GM23338 (cell line): ENCODE measurements at places on chromosomes 5 and 9. TPM values are rescaled to one million over a fixed set of nuclear protein-coding genes. Genes with fewer than 3 reads are reported as not detected.
A peak's percentile ranks its signal among the peaks of the same experiment; 100 is the strongest.

Gene SHLD3
- polyA plus RNA-seq, result 4.8 and 7.0 TPM in 2 replicates

DNA sequence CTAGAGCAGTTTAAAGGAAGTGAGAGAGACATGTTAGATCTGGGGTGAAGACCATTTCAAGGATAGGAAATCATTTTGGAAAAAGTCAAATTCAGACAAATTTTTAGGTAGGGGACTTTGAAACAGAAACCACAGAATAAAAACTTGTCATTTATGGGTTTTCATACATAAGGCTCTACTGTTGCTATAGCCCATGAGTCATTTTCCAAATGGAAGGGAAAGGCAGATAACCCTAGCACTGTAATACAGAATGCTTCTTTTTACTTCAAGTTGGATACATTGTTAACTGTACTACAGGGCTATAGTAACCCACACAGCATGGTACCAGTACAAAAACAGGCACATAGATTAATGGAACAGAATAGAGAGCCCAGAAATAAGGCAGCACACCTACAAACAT is 455.4 kb downstream of the EBF1 start:
- no peak for DNase-seq
- no peaks in the 10 kb centered on the region for H3K36me3 ChIP-seq
- H3K27ac ChIP-seq, result no peak overlapping the region

DNA sequence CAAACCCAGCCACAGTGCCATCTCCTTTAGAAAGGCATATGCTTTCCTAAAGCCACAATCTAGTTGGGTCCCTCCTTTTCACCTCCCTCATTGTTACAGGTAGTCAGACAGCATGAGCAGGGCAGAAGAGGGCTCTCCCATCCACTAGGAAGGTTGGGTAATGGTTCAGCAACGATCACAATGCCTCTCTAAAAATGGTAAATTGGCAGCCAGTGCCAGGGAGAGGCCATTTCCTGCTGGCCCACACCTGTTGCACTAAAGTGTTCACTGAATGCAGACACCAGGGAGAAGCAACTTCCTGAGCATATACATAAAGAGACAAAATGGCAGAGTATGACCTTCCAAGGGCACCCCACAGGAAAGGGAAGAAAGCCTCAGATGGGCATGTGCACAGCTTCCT is 31.3 kb upstream of the DAP start:
- H3K27me3 ChIP-seq, result no peaks in the 10 kb centered on the region
- no peak overlapping the region for H3K27ac ChIP-seq
- H3K4me3 ChIP-seq, result no peak overlapping the region
- DNase-seq, result no peak
- H3K4me1 ChIP-seq, result no peaks in the 10 kb centered on the region

DNA sequence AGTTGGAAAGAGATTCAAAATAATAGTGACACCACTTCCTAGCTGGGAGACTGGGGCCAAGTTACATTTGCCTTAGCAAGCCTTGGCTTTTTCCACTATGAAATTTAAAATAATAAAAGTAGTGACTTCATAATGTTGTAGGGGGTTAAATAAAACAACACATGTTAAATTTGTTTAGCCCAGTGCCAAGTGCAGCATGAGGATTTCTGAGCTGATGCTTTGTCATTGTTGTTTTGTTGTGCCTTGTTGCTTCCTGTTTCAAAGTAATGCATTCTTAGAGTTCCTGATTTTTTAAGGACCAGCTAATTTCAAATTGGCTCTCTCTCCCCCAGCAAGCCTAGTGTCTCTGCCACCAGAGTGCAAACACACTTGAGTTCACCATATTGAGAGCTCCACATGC is 270.7 kb upstream of the PAPPA start:
- no peaks in the 10 kb centered on the region for H3K27me3 ChIP-seq
- no peak overlapping the region for H3K4me3 ChIP-seq
- peaks cover 10% of the 10 kb centered on the region for H3K4me1 ChIP-seq
- H3K27ac ChIP-seq, result no peak overlapping the region

Gene NR5A1
- polyA plus RNA-seq, result not detected in 2 replicates

GRCh38 chr5:102595332-102595731 is 96.5 kb upstream of the SLCO6A1 start:
- H3K27me3 ChIP-seq, result no peaks in the 10 kb centered on the region
- no peak for DNase-seq
- peaks cover 4% of the 10 kb centered on the region; the same call in 1 of the 2 replicates for H3K4me1 ChIP-seq
- 0 out of 2 replicates have a peak, but pooled peaks cover 5% of the 10 kb centered on the region for H3K36me3 ChIP-seq
- H3K27ac ChIP-seq, result no peak overlapping the region
- H3K4me3 ChIP-seq, result no peak overlapping the region

DNA sequence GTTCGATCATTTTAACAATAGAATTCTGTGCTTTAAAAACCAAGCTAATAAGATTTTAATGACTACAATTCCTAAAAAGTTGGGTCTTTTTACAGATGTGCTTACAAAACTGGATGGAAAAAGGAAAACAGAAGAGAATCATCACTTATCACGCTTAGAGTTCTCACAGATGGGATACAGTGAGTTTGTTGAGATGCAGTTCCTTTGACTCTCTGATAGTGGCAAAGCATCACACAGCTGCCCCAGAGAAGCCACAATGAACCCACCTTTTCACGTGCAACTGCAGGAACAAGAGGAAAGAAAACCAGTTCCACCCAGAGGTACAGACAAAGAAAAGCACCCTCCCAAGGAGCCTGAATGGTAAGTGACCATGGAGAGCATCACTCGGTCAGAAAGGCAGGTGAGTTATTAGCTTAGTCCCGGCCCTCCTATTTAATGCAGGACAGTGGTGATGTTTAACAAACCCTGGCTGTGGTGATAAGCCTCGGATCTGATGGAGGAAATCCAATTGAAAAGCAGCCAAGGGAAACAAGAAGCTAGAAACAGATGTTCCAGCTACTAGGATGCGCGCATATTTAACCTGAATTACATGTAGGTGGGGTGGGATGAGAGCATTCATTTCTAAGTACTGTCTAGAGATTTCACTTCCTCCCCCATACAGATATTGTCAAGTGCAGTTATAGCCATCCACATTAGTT is 167.7 kb downstream of the TARS1 start:
- DNase-seq, result peak; percentile 42
- H3K4me3 ChIP-seq, result no peak overlapping the region
- no peak overlapping the region for H3K27ac ChIP-seq
- H3K27me3 ChIP-seq, result no peaks in the 10 kb centered on the region
- no peaks in the 10 kb centered on the region for H3K4me1 ChIP-seq
- no peaks in the 10 kb centered on the region for H3K36me3 ChIP-seq

GRCh38 chr9:6929441-6930215 is 171.9 kb downstream of the KDM4C start:
- H3K27me3 ChIP-seq, result no peaks in the 10 kb centered on the region
- no peaks in the 10 kb centered on the region for H3K36me3 ChIP-seq
- H3K27ac ChIP-seq, result no peak overlapping the region
- no peak overlapping the region for H3K4me3 ChIP-seq

DNA sequence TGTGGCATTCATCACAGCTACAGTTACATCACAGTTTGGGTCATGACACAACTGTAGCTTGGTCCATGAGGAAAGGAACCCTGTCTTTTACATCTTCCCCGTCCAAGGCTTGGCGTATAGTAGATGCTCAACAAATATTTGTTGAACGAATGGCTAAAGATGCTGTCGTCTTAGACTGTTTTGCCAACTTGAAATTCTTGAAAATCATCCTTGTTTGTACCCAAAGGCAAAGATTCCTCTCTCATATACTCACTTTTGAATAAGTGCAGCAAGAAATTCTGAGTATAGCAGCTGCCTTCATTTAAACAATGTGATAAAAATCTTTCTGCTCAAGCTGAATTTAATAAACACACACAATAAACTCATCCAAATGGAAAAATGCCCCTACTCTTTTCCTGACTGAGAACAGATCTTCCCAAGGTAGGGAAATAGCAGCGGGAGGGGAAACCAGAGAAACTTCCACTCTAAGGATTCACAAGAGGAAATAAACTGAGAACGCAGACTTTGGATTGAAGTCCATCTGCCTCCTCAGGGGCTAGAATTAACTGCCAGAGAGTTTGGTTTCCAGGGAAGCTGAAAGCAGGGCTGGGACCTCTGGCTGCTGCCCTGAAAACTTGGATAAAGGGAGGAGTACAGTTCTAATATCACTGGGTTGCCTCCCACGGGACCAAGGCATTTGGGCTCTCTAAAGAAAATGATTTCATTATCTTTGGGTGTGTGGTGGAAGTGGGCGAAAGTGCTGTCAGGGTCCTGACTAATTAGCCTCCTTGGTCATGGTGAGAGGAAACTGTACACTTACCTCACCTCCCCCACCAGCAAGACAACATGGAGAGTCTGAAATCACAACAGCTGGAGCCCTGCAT is 99.1 kb downstream of the DPYSL3 start:
- H3K27me3 ChIP-seq, result no peaks in the 10 kb centered on the region
- no peak for DNase-seq
- H3K36me3 ChIP-seq, result peaks cover 95% of the 10 kb centered on the region
- no peak overlapping the region for H3K4me3 ChIP-seq
- H3K4me1 ChIP-seq, result no peaks in the 10 kb centered on the region

Gene CHSY3
- 0.44 and 0.49 TPM in 2 replicates for polyA plus RNA-seq

Gene DMRT3
- not detected in 2 replicates for polyA plus RNA-seq

Gene MARCHF11
- 0.49 and 1.5 TPM in 2 replicates for polyA plus RNA-seq

DNA sequence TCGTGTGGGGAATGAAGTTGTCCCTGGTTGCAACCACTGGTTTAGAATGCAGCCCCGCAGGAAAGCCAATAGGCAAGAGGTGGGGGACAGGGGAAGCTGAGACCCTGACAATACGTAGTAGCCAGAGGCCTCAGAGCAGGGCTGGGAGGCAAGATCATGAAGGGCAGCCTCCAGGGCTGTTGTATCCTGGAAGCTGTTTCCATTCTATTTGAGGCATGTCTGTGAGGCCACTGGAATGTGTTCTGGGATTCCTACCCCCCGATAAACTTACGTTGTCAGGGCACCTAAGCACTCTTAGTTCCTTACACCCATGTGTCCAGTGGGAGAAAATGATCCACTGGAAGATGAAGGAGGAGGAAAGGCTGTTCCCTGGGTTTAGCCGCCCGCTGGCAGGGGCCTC is 177.3 kb downstream of the CFAP90 start:
- peaks cover 5% of the 10 kb centered on the region; the same call in 1 of the 2 replicates for H3K4me1 ChIP-seq
- peaks cover 7% of the 10 kb centered on the region; the same call in 1 of the 2 replicates for H3K36me3 ChIP-seq
- no peaks in the 10 kb centered on the region for H3K27me3 ChIP-seq
- no peak overlapping the region for H3K4me3 ChIP-seq

Gene IQGAP2
- polyA plus RNA-seq, result 57.3 and 60.0 TPM in 2 replicates

Gene PAIP2
- 226 and 277 TPM in 2 replicates for polyA plus RNA-seq

Gene CTXN3
- not detected in 2 replicates for polyA plus RNA-seq

Gene FAM151B
- 0.55 and 0.78 TPM in 2 replicates for polyA plus RNA-seq

Gene FOXD4L5
- not detected in 2 replicates for polyA plus RNA-seq

DNA sequence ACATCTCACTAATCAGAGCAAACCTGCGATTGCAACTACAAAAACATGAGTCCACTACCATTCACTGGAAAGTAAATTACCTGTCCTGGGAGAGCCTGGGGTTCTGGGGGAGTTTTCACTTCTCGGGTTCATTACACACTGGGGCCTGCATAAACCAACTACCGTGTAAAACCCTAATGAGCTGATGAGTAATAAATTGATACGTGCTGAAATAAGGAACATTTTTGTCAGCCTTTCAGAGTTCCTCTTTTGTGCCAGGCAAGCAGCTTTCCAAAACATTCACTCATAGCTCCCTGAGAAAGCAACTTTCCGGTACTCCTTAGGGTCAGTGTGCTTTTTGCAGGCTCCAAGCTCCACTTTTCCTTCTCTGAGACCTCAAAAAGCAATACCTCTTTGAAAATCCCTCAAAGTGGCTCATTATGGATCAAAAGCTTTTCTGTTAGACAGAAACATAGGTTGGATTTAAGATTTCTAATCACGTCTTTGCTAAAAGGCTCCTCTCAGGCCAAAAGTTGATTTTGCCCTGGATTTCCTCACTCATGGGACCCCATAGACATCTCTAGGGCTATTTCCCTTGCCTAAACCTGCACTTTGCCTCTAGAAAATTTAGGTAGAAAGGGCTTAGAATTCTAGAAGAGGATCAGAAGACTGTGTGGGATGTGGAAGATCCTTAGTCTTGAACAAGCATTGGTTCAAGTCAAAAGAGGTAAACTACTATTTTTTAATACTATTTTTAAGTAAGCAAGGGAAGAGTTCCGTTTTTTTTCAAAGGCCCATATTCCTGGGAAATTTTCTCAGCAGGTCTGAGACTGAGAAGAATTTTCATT is 74.8 kb downstream of the ST8SIA4 start:
- H3K27me3 ChIP-seq, result no peaks in the 10 kb centered on the region
- H3K4me1 ChIP-seq, result peaks cover 17% of the 10 kb centered on the region
- H3K4me3 ChIP-seq, result no peak overlapping the region
- H3K36me3 ChIP-seq, result no peaks in the 10 kb centered on the region
- no peak for DNase-seq

DNA sequence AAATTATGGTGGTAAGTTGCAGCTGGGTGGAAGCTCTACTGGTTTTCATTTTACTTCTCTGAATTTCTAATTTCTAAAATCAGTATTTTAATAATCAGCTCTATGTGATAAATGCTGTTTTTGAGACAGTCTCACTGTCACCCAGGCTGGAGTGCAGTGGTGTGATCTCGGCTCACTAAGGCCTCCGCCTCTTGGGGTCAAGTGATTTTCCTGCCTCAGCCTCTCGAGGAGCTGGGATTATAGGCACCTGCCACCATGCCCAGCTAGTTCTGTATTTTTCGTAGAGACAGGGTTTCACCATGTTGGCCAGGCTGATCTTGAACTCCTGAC is 1.5 kb upstream of the RALGDS start:
- H3K4me3 ChIP-seq, result no peak overlapping the region
- no peak overlapping the region for H3K27ac ChIP-seq
- H3K4me1 ChIP-seq, result no peaks in the 10 kb centered on the region; the same call in 1 of the 2 replicates
- peaks cover 38% of the 10 kb centered on the region; the same call in 1 of the 2 replicates for H3K27me3 ChIP-seq
- DNase-seq, result no peak
- no peaks in the 10 kb centered on the region for H3K36me3 ChIP-seq

Gene MLANA
- polyA plus RNA-seq, result 0.38 TPM in 1 of 2 replicates, not detected in the other

DNA sequence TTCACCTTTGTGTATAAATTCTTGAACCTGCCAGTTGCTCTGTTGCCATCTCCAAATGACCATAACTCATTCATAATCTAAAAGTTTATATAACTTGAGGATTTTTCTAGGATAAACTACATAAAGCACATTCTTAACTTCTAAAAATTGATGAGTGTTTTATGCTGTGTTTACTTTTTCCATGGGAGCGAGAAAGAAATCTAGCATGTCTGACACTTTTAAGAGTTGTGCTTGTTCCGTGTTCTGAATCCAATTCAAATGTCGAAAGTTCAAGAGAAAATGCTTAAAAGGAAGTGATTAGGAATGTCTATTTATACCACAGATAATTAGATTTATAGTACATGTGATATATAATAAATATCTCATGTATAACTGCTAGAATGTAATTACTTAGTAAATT is 154.4 kb downstream of the DEPDC1B start:
- H3K27me3 ChIP-seq, result no peaks in the 10 kb centered on the region
- DNase-seq, result no peak
- H3K36me3 ChIP-seq, result no peaks in the 10 kb centered on the region

Gene CD72
- 4.6 and 4.7 TPM in 2 replicates for polyA plus RNA-seq

Gene PNPLA7
- polyA plus RNA-seq, result 0.28 and 0.45 TPM in 2 replicates

Gene SV2C
- 0.05 and 0.12 TPM in 2 replicates for polyA plus RNA-seq

GRCh38 chr9:133120501-133121197 is 391 bp downstream of the RALGDS start:
- H3K4me3 ChIP-seq, result peak overlapping the region; percentile 79
- no peaks in the 10 kb centered on the region; the same call in 1 of the 2 replicates for H3K4me1 ChIP-seq
- peak; percentile 35 for DNase-seq
- peaks cover 41% of the 10 kb centered on the region; the same call in 1 of the 2 replicates for H3K27me3 ChIP-seq

Gene CCL27
- polyA plus RNA-seq, result not detected in 2 replicates
